ENCODE measurements at places on chromosomes 12 and 14.

GRCh38 chr14:104333646-104334423 lies 195.4 kb downstream of the KIF26A start:
- no peak for DNase-seq

GRCh38 chr12:116779597-116779996 lies 41.5 kb downstream of the RNFT2 start:
- no peak for DNase-seq

DNA sequence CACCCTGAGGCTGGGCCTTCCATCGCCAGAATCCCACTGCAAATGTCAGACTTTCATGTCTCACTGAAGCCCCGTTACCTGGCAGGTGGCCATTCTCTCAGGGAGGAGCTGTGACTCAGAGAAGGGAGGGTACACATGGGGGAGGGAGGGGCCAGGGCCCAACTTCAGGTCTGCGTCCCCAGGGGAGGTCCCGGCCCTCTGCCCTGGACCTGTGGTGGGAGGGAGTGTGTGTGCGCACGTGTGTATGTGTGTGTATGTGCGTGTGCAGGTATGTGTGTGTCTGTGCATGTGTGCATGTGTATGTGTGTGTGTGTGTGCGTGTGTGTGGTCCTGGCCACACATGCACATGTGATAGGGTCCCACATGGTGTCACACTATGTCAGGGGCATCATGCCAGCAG lies 50.9 kb downstream of the MVK start:
- DNase-seq: no peak

DNA sequence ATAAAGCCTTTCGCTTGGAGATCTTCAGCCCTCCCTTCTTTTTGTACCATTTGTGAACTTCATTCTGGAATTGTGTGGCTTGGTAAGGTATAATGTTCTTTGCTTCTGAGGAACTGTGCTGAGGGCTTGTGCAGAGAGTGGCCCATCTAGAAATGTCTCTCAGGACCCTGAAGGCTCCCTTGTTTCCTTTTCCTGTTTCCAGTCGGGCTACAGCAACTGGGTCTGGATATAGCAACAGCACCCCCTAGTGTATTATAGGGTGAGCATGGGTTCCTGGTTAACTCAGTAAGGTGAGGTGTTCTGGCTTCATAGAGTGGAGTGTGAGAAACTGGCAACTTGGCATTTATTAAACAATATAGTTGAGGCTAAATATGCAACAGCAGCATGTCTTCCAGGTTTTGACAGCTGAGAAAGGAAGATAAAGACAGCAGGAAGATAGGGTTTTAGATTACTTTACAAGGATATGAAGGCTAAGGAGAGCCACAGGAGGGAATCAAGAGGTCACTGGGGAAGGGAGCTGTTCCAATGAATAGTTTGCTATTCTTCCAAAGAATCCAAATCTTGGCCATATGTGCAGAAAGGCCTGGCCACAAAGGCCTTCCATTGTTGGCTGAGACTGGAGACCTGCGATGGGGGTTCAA lies 49.1 kb upstream of the RNU6-8 start:
- DNase-seq: peak; percentile 81

DNA sequence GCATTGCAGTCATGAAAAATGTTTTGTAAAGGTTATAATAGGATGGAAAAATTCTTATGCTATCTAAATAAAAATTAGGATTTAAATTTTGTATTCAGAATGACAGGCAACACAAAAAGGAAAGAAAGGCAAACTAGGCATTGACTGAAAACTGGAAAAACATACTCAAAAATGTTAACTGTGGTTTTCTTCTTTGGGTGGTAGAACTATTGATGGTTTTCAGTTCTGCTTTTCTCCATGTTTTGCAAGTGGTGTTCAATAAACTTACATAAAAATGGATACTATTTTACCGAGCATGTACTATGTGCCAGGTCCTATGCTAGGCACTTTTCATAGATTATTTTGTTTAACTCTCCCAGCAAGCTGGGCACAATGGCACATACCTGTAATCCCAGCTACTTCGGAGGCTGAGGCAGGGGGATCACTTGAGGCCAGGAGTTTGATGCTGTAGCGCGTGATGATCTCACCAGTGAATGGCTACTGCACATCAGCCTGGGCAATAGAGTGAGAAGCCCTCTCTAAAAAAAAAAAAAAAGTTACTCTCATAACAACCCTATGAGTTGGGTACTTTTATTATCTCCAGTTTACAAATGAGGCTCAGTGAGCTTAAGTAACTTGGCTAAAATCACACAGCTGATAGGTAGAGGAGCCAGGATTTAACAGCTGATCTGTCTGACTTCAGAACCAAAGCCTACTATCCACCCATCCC lies 26.3 kb upstream of the TCP11L2 start:
- no peak for DNase-seq

GRCh38 chr12:116053479-116054200 lies 223.9 kb downstream of the MED13L start:
- no peak for DNase-seq
